ENCODE measurements at places on chromosomes 1 and 21. TPM values are rescaled to one million over a fixed set of nuclear protein-coding genes. Genes with fewer than 3 reads are reported as not detected.

- peak; percentile 60 for DNase-seq
- H3K4me3 ChIP-seq, result 0 out of 2 replicates have a peak within 1 kb of the TSS, but pooled peaks have one; percentile 28
- H3K27ac ChIP-seq, result no peak within 1 kb of the TSS
- peaks cover 11% of the 10 kb centered on the region for H3K4me1 ChIP-seq
Observed at GRCh38 chr1:202010180-202011015, at the start of gene ELF3. TSS of gene ELF3 (plus strand) at chr1:202010587. CDS start at chr1:202011137, 550 bp downstream.

DNA sequence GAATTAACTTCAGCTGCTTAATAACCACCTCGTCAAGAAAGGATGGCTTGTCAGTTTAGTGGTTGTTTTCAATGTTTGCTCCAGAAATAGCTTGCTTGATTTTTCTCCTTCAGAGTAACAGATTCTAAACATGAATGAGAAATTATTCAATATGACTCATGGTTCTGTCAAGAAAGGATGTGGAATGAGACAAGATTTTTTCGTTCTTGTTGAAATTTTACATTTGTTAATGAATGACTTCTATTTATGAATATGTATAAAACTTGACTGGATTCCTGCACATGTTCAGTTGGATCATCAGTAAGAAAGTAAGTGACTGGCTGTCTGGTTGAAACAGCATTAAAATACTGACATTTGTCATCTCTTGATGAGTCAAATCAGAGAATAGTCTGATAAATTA lies 38.3 kb downstream of the IFI44 start:
- no peak overlapping the region for H3K4me3 ChIP-seq
- H3K27me3 ChIP-seq, result no peaks in the 10 kb centered on the region
- no peak for DNase-seq
- no peak overlapping the region for H3K27ac ChIP-seq

GRCh38 chr1:209433649-209434031 lies 149.9 kb upstream of the CAMK1G start:
- no peaks in the 10 kb centered on the region for H3K4me1 ChIP-seq
- no peaks in the 10 kb centered on the region for H3K36me3 ChIP-seq
- H3K4me3 ChIP-seq, result no peak overlapping the region
- no peak for DNase-seq
- H3K27ac ChIP-seq, result no peak overlapping the region

DNA sequence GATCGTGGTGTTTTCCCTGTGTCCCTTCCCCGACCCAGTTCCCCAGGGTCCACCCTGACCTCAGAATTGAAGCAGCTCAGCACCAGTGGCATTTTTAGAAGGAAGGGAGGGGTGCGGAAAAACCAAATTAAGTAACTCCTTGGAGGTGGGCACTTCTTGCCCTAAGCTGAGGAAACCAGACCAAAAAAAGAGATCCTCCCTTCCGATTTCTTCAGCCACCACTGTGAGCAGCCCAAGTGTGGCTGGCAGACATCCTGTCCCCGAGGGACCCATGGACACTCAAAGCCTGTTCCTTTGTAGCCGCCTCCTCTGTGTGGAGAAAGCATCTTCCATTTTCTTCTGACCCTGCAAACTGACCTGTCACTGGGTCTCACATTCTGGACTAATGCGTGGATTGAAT lies 31.3 kb downstream of the KIRREL1 start:
- H3K27me3 ChIP-seq, result 0 out of 2 replicates have a peak, but pooled peaks cover 2% of the 10 kb centered on the region
- H3K4me3 ChIP-seq, result no peak overlapping the region
- DNase-seq, result no peak

DNA sequence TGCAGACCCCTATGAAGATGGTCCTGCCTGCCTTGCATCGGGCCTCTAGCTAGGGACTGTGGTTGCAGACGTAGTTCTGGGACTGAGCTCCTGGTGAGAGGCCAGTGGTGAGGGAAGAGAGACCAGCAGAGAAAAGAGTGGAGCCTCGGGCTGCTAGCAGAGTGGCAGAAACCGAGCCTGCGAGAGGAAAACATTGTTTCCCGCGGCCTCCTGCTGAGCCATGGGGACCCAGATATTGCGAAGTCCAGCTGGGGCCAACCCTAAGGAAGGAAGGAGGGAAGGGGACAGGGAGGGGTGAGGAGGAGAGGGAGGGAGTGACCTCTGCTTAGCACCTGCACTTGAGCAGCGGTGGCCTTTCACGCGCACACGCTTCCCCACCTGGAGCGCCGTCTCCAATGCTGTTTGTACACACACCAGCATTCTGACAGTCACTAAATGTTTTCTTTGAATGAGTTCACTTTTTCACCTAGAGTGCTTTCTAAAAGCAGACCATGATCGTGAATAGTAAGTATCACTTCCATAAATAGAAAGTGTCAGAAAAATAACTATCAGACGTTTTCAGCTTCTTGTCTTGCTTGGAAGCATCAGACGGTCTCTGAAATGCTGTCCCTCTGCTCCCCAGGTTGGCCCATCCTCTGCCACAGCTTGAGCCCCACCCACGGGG lies 2.5 kb upstream of the FNDC10 start:
- H3K4me1 ChIP-seq, result peaks cover 40% of the 10 kb centered on the region
- no peak overlapping the region for H3K4me3 ChIP-seq
- no peak for DNase-seq
- H3K36me3 ChIP-seq, result no peaks in the 10 kb centered on the region
- no peaks in the 10 kb centered on the region for H3K27me3 ChIP-seq

DNA sequence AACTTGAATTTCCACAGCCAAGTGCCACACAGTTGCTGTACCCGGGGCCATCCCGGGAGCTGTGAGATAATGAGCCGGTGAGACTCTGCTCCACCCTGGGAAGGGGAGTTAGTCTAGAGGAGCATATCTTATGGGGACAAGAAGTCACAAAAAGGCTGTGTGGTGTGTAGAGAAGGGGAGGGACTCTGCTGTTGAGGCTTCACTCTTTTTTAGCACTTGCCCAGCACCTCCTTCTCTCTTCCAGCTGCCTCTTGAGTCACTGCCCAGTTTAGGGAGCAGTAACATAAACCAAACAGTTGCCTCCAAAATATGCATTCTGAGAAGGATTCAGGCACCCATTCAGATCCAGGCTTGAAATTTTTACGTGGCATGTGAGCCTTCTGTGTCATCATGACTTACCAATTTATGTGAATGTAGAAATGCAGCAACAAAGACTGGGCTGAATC lies 744 bp upstream of the WDR26 start:
- peak overlapping the region; percentile 91 for H3K27ac ChIP-seq
- no peaks in the 10 kb centered on the region for H3K27me3 ChIP-seq
- H3K4me3 ChIP-seq, result peak overlapping the region; percentile 89
- peaks cover 4% of the 10 kb centered on the region for H3K36me3 ChIP-seq

DNA sequence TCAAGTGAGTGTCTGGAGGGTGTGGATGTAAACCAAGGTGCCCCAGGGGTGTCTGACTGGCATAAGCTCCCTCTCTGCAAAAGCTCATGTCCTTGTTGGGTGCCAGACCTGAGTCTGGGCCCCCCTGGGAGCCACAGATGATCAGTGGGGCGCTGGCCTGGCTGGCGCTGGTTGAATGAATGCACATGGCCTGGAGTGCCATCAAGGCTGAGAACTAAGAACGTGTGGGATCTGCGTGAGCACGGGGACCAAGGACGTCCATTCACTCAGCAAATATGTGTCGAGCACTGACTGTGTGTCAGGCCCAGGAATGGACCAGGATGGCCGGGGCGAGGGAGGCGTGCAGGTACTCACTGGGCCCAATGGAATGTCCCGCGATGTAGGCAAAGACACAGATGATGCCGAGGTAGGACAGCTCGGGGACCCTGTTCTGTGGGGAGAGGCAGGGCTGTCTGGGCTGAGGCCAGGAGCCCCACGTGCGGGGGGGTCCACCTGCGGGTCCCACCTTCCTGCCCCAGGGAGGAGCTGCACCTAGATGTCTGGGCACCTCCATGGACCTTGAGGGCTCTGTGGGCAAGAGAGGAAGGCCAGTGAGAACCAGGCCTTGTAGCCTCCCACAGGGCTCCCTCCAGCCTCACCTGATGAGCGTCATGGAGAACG lies 19.1 kb downstream of the SLC2A7 start:
- no peak overlapping the region for H3K4me3 ChIP-seq
- H3K27me3 ChIP-seq, result no peaks in the 10 kb centered on the region
- H3K4me1 ChIP-seq, result peaks cover 35% of the 10 kb centered on the region
- H3K36me3 ChIP-seq, result no peaks in the 10 kb centered on the region

DNA sequence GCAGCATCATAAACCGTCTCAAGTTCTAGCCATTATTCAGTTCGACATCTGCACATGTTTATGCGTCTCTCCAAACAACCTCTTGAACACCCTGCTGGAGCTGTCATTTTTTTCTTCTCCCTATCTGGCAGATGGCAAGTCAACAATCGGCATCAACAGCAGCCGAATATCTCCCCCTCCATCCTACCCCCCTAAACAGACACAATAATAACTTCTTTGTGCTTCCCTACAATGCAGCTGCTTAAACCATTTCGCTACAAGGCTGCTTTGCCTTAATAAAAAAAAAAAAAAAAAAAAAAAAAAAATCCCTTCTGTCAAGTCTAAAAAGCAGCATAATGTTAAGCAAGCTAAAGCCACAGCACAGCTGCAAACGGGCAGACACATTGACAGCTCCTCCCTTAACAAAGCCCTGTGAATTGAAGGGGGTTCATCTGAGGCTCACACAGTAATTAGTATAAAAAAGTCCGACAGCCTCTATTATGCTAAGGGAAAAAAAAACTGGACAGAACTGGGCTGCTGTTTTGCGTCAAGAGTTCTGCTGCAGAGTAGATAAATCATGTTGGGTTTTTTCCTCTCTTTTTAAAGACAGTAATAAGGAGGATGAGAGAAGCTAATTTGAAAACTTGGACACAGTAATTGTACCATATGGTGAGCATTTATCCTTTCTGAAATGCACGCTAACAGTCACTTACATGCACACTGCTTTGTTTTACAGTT lies 136.4 kb downstream of the AKT3 start:
- no peak overlapping the region for H3K4me3 ChIP-seq
- no peaks in the 10 kb centered on the region for H3K36me3 ChIP-seq
- H3K27ac ChIP-seq, result no peak overlapping the region

GRCh38 chr1:235939480-235939775 lies 72.7 kb upstream of the LYST start:
- no peaks in the 10 kb centered on the region for H3K27me3 ChIP-seq
- H3K27ac ChIP-seq, result no peak overlapping the region
- peaks cover 20% of the 10 kb centered on the region for H3K4me1 ChIP-seq
- H3K36me3 ChIP-seq, result no peaks in the 10 kb centered on the region

- H3K4me1 ChIP-seq, result no peaks in the 10 kb centered on the region
- H3K27me3 ChIP-seq, result no peaks in the 10 kb centered on the region
- H3K27ac ChIP-seq, result no peak overlapping the region
- DNase-seq, result no peak
- H3K4me3 ChIP-seq, result no peak overlapping the region
Observed at GRCh38 chr1:222081859-222082258, 340.0 kb upstream of the DUSP10 start.

DNA sequence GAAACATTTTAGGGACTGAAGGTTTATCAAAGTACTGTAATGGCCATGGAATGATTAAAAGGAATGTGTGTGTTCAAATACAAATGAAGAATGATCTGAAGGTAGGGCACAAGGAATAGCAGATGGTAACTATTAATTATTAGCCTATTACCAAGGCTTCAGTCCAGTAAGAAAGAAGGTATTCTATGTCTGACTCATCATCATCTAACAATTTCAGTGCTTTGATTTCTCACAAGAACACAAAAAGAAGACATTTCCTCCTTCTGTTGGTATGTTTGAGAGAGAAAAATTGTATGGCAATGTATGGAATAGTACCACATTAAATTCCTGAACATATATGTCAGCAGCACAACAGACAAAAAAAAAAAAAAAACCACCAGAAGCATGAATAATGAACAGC lies 57.5 kb downstream of the TYW3 start:
- no peak overlapping the region for H3K4me3 ChIP-seq
- H3K36me3 ChIP-seq, result no peaks in the 10 kb centered on the region
- no peak for DNase-seq
- H3K27ac ChIP-seq, result no peak overlapping the region
- no peaks in the 10 kb centered on the region for H3K4me1 ChIP-seq

DNA sequence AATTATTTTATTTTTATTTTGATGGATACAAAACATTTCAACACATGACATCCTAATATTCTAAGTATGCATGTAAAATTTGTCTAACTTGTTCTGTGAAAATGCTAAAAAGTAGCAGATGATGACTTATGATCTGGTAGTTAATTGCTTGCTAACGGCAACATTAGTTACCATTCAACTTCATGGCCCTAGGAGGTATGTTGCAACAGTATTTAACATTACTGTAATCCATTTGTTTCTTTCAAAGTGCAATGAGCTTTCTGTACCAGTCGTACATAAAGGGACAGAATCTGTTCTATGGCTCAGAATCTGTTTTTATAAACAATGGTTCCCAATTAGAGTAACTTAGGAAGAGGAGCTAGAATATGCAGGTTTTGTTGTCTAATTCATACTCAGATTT lies 91.5 kb upstream of the ZNHIT6 start:
- H3K27ac ChIP-seq, result no peak overlapping the region
- H3K4me3 ChIP-seq, result no peak overlapping the region
- no peaks in the 10 kb centered on the region for H3K27me3 ChIP-seq
- H3K36me3 ChIP-seq, result no peaks in the 10 kb centered on the region
- H3K4me1 ChIP-seq, result no peaks in the 10 kb centered on the region
- no peak for DNase-seq

DNA sequence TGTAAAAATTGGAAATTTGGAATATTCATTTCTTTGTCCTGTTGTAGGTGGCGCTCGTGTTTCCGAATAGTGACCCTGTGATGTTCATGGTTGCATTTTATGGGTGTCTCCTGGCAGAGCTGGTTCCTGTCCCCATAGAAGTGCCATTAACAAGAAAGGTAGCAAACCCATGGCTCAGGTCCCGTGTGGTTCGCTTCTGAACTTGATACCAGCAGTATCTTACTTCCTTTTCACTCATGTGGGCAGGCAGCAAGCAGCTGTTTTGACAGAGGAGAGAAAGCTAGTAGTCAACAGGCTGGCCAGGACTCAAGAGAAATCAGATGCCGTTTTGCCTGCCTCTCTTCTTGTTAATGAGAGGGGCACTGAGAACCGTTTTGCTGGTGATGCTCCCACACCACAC lies 72.8 kb downstream of the S100B start:
- H3K36me3 ChIP-seq, result peaks cover 6% of the 10 kb centered on the region
- H3K27ac ChIP-seq, result no peak overlapping the region
- no peaks in the 10 kb centered on the region for H3K4me1 ChIP-seq
- H3K4me3 ChIP-seq, result no peak overlapping the region

SMG5 gene
- 61.5 TPM for total RNA-seq

ITLN1 gene
- total RNA-seq, result not detected

THEM5 gene
- not detected for total RNA-seq

SPRR2E gene
- not detected for total RNA-seq

SLC2A5 gene
- 32.3 TPM for total RNA-seq

HUNK gene
- total RNA-seq, result not detected

KRTAP24-1 gene
- not detected for total RNA-seq

CFH gene
- 0.27 TPM for total RNA-seq

All from GM12878 (cell line).